A673 (cell line): ENCODE measurements at places on chromosomes 16 and 17.

DNA sequence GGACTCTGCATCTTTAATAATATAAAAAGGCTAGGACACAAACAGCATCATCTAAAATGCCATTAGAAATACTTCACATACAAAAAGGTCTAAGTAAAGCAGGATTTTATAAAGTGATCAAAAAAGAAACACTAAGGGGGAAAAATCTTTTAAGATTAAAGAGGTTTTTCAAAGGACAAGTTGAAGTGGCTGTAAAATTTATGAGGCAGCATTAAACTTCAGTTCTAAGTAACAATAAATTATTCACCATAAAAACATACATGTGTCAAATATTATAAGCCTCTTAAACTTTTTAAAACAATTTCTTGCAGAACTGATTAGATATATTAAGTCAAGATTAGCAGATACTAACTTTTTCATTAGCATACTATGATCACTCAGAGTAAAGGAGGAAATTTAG is 20.8 kb downstream of the CEP112 start:
- no peak for DNase-seq

- DNase-seq = no peak
Observed at GRCh38 chr16:58047557-58048348, 22.2 kb downstream of the MMP15 start.

DNA sequence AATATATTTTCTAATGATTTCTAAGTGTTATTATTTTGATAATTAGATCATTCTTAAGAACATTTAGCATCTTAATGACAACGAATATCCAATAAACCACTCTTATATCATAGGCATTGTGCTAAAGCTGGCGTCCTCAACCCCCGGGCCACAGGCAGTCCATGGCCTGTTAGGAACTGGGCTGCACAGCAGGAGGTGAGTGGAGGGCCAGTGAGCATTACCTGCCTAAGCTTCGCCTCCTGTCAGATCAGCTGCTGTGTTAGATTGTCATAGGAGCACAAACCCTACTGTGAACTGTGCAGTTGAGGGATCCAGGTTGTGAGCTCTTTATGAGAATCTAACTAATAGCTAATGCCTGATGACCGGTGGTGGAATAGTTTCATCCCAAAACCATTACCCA is 3.7 kb downstream of the DUXB start:
- DNase-seq = no peak

DNA sequence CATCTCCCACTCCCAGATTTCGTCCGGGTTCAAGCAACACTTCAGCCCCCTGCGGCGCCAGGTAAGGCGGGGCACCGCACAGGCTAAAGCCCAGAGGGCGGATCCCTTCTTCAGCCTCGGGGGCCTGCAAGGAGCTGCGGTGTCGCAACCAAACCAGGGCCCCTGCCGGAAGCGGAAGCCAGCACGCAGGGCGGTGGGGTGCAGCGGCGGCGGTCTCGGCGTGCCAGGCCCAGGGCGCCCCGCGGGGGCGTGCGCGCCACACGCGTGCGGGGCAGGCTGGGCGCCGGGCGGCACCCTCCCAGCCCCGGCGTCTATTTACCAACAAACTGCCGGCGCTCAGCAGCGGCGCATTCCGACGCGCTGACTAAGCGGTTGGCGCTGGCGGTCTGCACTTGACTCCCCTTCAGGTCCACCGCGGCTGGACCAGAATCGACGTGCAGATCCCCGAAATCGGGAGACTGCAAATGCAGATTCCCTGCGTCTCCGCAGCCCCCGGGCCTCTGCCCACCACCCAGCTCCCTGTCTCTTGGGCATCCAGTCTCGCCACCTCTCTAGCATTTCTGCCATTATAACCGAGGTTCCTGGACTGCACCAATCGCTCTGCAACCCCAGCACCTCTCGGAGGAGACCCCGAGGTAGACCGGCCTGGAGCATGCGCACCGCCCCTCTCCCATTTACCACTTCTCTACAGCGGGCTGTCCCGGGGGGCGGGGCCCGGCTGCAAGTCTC is 421 bp upstream of the DLX4 start:
- peak; percentile 91 for DNase-seq

GRCh38 chr16:66834746-66835145 is 4.0 kb upstream of the NAE1 start:
- DNase-seq = no peak

GRCh38 chr16:85422632-85423550 is 190.2 kb upstream of the GSE1 start:
- no peak for DNase-seq

DNA sequence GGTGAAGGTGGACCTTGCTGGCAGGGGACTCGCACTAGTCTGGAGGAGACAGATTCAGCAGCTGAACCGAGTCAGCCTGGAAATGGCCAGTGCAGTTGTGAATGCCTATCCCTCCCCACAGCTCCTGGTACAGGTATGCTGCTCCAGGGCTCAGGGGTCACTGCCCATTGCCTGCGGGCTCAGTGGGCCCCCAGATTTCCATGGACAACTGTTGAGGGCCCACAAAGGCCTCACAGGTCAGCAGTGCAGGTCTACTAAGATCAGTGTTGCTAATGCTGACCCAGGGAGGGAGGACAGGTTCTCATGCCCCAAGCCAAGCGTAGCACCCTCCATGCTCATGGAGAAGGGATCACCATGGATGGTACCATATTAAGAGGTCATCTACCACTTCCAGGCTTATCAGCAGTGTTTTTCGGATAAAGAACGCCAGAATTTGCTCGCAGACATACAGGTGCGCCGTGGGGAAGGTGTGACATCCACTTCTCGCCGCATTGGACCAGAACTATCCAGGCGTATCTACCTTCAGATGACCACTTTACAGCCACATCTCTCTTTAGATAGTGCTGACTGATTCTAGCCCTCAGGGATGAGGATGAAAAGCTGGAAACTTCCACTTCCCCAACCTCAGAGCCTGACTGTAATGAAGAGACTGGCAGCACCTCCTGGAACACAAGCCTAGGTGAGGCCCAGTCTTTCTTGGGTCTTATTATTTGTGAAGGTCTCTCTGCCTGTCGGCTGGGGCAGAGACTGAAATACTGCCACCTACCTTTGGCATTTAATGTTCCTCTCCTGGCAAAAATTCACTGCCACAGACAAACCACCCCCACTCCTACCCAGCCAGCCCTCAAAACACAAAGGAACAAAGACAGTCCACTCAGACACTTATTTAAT is 7.6 kb downstream of the EME1 start:
- no peak for DNase-seq

GRCh38 chr17:67995570-67996263 is 552 bp downstream of the C17orf58 start:
- DNase-seq = peak; percentile 26

DNA sequence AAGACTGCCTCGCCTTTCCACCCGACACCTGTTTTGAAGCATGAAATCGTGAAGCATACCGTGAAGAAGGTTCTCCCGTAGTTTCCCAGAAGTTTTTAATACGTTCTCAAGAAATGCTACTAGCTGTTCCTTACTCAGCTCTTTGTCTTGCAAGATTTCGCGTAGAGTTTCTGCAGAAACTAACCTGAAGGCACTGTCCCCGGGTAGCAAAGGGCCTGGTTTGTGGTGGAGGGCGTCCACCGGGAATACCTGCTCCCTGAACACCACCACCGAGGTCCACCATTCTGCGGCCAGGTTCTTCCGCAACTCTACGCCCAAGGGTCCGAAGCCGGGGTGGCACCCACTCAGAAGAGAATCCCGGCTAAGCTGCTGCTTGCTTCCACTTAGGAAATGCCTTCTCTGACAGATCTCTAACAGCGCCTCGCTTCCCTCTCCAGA is 487 bp downstream of the POLG2 start:
- no peak for DNase-seq

DNA sequence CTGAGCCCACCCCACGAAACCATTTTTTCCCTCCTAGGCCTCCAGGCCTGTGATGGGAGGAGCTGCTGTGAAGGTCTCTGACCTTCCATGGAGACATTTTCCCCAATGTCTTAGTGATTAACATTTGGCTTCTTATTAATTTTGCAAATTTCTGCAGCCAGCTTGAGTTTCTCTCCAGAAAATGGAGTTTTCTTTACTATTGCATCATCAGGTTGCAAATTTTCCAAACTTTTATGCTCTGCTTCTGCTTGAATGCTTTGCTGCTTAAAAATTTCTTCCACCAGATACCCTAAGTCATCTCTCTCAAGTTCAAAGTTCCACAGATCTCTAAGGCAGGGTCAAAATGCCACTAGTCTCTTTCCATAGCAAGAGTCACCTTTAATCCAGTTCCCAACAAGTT is 12.9 kb upstream of the MYH4 start:
- DNase-seq = no peak

GRCh38 chr17:78492116-78492799 is 84.9 kb downstream of the DNAH17 start:
- no peak for DNase-seq

DNA sequence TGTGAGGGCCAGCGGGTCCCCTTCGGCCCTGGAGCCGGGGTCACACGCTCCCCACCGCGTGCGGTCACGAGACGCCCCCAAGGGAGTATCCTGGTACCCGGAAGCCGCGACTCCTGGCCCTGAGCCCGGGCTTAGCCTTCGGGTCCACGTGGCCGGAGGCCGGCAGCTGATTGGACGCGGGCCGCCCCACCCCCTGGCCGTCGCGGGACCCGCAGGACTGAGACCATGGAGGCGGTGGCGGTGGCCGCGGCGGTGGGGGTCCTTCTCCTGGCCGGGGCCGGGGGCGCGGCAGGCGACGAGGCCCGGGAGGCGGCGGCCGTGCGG is at the start of gene NAGLU:
Gene NAGLU (plus strand): TSS at position 194 of the 324 bp plus-strand sequence. CDS start 32 bp downstream, at position 226.
- peak; percentile 82 for DNase-seq

DNA sequence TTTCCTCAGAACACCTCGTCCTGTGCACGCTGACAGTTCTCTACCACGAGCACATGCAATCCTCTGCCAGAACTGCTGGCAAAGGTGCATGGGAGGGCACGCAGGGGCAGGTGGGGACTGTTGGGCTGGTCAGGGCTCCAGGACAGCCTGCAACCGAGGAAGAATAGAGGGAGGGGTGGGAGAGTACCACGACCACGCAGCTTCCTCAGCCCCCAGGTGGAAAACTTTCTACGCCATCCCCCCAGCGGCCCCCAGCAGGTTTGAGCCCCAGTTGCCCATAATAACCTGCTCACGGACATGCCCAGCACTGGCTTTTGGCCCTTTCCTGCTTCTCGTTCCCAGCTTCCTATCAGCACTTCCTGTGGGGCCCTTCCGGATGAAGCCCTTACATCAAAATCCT is 199.3 kb downstream of the C16orf95 start:
- no peak for DNase-seq

- no peak for DNase-seq
Observed at GRCh38 chr17:55705847-55706246, 16.8 kb downstream of the TMEM100 start.

- no peak for DNase-seq
Observed at GRCh38 chr16:89549007-89549700, 11.3 kb upstream of the RPL13 start.

DNA sequence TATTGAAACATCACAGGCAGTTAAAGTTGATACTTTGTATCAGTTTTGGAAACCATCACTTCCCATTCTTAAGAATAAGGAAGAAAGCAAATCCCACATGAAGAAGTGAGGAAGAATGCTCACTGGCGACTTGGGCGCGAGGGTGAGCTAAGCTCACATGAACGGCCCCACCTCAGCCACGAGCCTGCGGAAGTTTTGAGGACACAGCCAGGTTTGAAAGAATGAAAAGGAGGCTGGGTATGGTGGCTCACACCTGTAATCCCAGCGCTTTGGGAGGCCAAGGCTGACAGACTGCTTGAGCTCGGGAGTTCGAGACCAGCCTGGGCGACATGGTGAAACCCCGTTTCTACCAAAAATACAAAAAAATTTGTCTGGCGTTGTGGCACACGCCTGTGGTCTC is 110.3 kb upstream of the CHMP6 start:
- no peak for DNase-seq

DNA sequence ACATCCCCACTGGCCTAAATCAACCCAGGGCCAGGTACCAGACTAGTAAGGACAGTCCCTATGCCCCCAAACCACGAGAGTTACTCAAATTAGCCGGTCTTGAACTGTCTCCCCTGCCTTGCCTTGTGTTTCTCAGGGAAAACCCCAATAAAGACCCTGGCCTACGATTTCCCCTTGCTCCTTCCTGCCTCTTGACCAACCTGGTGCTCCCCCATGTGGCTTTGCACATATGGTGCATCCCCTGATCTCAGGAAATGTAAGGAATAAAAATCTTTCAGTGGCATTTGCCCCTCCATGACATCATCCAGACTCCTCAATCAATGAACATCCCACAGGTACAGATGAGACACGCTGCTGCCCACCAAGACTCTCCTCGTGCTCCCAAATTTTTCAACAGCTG is 87.9 kb downstream of the ZNF18 start:
- DNase-seq = peak; percentile 30

DNA sequence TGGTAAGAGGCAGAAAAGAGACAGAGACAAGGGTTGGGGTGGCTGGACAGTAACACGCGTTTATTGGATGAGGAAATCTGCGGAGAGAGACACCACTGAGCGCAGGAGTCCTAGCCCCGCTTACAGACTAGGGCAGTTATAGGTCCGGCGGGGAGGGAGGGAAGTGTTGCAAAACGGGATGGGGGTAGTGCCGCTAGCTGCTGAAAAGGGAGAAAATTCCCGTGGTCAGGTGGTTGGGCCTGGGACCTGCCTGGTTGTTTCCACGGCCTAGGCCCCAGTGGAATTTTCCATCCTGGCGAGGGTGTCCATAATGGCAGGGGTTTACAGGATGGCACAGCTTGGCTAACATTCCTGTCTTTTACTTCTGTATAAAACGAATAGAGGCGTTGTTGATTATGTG is 5.5 kb upstream of the CPHXL2 start:
- no peak for DNase-seq

DNA sequence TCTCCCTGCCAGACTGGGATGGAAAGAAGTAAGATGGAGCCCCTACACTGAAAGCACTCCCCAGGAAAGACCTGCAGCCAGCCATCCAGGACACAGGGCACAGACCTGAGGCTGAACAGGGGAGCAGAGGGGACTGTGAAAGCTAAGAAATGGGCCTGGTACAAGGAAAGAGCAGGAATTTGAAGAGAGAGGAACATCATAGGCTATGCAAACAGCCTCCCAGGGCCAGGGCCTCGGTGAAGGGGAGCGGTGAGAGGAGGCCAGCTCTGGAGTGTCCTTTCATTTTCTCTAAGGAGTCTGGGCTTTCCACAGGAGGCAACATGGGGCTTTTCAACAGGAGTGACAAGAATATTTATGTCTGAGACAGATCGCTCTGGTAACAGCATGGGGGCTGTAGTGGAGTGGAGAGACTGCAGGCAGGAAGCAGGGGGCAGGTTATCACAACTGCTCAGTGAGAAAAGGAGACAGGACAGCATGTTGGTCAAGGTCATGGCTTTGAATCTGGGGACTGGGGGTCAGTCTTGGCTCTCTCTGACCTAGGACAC is 50.1 kb downstream of the TOM1L2 start:
- peak; percentile 76 for DNase-seq
